ENCODE measurements at places on chromosomes 6 and 20.
A peak's percentile ranks its signal among the peaks of the same experiment; 100 is the strongest.

DNA sequence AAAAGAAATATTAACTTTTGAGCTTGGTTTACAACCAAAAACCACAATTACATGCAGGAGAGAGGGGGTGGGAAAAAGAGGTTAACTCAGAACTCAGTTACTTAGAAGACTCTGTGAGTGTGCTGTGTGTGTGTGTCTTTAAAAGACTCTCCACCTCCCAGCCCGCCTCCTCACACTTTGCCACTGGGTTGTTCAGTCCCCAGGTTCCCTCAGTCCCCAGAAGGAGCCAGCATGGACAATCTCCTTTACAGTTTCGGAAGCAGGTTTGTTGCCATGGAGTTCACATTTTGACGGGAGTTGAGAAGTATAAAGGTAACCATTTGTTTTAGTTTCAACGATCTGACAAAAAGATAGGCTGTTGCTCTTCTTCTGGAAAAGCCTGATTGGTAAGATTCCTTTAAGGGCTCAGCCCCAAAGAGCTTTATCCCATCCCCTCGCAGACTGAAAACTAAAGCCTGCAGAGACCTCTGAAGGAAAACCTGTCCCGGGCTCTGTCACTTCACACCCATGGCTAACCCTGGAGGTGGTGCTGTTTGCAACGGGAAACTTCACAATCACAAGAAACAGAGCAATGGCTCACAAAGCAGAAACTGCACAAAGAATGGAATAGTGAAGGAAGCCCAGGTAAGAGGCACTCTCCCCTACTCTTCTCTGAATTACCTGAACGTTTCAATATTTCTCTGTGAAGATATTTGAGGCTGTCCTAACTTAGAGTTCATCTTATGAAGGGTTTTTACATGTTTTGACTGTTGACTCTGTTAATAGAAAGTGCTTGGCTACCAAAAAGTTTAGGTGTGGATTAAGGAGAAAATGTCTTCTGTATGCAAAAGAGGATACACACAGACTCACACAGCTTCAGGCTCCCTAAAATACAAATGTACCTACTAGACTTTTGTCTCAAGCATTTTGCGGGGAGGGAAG, at the start of gene SPTLC3:
Gene SPTLC3 (plus strand): TSS at position 212 of the 921 bp plus-strand sequence. CDS start 296 bp downstream, at position 508.
- DNase-seq: no peak

- DNase-seq: no peak
These were observed 151.7 kb upstream of the RPS6KA2 start for GRCh38 chr6:166778776-166779175.

DNA sequence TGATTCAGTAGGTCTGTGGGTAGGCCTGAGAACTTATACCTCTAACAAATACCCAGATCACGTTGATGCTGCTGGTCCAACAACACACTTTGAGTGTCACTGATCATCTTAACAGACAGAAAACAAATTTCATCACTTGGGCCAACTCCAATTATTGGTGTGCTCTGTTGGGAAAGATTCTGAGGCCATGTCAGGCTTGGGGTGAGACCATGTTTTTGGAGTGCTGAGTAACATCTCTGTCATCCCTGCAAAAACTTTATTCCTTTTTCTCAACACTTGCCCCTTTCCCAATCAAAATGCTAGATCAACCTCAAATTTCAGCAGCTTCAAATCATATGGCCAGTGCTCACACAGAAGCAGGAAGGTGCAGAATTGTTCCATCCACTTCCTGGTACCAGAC, 108.8 kb upstream of the TENT5A start:
- no peak for DNase-seq

DNA sequence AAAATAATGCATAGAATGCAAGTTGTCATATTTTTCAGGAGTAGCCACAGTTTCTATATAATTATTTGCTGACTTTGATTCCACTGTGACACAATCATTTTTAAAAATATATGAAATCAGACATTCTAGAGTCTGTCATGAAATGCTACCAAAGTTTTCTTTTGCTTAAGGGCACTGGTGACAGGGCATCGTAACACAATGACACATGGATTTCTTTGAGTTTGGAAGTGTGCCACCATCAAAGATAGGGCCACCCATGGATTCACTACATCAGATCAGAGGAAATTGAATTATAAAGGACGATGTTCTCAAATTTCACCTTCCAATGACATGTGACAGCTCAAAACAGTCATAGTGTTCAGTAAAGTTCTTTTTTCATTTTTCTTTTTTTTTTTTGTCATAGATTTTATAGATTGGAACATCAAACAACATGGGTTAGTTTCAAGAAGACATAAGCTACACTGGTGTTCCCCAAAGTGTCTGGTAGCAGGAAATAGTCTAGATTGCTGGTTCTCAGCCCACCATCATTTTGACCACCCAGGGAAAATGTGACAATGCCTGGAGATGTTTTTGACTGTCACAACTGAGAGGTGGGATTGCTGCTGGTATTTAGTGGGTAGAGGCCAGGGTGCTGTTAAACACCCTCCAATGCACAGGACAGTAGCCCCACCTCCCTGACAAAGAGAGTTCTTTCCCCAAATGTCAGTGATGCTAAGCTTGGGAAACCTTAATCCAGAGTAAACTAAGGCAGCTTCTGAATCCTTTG, 123.8 kb upstream of the DOK5 start:
- DNase-seq: no peak

DNA sequence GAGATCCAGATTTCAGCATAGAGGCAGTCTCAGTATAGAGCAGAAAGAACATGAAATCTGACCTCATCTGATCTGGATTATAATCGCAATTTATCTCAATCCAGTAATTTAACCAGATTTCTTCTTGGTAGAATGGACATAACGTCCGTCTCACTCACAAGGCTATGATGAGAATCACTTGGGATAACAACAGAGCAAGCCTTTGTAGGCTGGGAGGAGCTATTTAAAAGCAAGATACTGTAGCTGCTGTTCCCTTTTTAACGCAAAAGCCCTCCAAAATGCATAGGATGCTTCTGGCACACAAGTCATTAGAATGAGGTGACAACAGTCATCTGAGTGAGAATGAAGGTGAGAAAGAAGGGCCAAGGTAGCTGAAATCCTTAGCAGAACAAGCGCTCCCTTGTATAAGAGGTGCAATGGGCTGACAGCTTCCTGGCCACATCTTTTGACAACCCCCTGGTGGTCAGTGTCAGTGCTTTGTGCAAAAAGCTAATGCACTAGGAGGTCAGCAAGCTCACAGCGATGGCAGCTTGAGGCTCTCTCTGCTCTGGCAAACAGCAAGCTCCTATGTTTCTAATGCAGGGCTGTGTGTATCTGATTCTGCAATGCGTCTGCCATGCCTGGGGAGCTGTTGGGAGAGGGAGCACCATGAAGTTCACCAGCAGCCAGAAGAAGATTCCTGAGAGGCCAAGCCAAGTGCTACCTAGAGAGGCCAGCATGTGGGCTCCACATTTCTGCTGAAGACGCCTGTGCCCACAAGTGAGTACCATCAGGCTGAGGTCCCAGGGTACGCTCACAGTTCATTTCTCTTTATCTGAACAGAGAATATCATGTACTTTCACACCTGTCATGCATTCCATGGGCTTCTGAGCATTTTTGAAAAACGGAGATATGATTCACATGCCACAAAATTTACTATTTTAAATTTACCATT, 16.2 kb downstream of the METTL24 start:
- no peak for DNase-seq

- no peak for DNase-seq
These were observed 5.3 kb upstream of the GUCA1B start for GRCh38 chr6:42200035-42200434.

DNA sequence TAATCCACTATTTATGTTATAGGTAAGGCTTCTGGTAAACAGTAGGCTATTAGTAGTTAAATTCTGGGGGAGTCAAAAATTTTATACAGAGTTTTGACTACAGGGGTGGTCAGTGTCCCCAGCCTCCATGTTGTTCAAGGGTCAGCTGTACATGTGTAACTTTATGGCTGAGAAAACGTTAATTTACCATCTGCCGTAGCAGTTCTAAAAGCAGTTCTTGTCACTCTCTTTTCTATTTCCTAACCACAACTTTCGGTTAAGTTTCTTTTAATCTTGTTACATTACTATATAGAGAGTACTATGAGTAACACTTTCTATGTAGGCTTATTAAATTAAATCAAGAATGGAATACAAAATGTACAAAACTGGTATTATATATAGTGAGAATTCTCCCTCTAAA, 21.6 kb upstream of the KIF6 start:
- DNase-seq: no peak

GRCh38 chr6:24936641-24937317, 1.0 kb upstream of the RIPOR2 start:
- DNase-seq: peak; percentile 55

- no peak for DNase-seq
These were observed 231.9 kb downstream of the BMP2 start for GRCh38 chr20:6999381-6999780.

GRCh38 chr6:38279423-38279822, 360.3 kb downstream of the BTBD9 start:
- no peak for DNase-seq

GRCh38 chr6:169575365-169575764, 126.5 kb downstream of the WDR27 start:
- no peak for DNase-seq

DNA sequence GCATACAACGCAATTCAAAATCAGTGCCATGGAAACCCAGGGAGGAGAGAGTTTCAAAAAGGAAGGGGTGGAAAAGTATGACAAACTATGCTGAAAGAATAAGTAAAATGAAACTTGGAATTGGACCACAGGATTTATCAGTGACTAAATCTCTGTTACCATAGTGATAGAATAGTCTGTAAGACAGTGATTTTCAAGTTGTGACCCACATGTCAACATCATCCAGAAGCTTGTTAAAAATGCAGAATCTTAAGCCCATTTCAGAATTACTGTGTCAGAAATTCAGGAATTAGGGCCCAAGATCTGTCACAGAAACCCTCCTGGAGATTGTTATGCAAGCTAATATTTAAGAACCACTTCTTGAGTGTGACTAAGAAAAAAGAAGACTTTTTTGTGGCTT, 417.7 kb upstream of the JAG1 start:
- no peak for DNase-seq

All from stimulated activated CD4-positive, alpha-beta T cell treated with anti-CD3 and anti-CD28 coated beads, Interleukin-4, amount 100 ng/mL, for 4 hours (primary cell).